IMR-90 (cell line): ENCODE measurements at places on chromosomes 7 and 10. TPM values are rescaled to one million over a fixed set of nuclear protein-coding genes. Genes with fewer than 3 reads are reported as not detected.

DNA sequence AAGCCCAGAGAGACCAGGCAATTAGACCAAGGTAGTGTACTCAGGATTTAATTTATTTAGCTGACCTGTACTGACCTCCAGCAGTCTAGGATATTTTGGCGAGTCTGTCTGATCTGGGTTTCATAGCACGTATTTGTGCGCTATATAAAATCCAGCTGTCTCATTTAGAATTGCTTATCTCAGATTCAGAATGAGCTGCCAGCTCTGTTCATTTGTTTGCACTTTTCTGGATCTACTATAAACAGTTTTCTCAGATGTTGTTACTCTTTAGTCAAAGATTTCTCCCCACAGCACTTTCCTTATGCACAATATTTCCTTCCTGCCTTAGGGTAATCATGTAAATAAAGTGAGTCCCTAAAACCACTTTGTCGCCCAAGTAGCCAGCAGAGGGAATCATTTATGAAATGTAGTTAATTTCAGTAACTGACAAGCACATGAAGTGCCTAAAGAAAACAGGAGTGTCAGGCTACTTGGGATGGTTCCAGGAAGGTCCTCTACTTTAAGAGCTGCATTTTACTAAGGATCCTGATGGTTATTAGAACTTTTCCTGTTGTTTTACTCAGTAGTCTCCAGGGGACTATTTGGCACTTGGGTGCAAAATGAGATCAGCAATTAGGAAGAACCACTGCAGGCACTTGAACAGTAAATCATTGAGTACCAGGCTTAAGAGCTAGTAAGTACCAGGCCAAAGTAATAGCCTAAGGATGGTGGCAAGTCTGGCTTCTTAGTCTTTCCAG is 226.4 kb downstream of the TWIST1 start:
- DNase-seq, result peak; percentile 39

GRCh38 chr7:150784120-150784736 is 15.9 kb downstream of the TMEM176B start:
- DNase-seq, result no peak

The PDE6C gene
- total RNA-seq, result not detected in 2 replicates

The FAM13C gene
- total RNA-seq, result 2.9 and 3.3 TPM in 2 replicates

The TRIP6 gene
- total RNA-seq, result 36.4 and 39.2 TPM in 2 replicates

The CPA5 gene
- total RNA-seq, result under 0.01 TPM in 1 of 2 replicates, not detected in the other

The ZKSCAN5 gene
- total RNA-seq, result 15.8 and 16.3 TPM in 2 replicates
